ENCODE measurements at places on chromosomes 3 and 15.

- no peak for DNase-seq
Observed at GRCh38 chr3:132038198-132038825, 3.5 kb upstream of the CPNE4 start.

DNA sequence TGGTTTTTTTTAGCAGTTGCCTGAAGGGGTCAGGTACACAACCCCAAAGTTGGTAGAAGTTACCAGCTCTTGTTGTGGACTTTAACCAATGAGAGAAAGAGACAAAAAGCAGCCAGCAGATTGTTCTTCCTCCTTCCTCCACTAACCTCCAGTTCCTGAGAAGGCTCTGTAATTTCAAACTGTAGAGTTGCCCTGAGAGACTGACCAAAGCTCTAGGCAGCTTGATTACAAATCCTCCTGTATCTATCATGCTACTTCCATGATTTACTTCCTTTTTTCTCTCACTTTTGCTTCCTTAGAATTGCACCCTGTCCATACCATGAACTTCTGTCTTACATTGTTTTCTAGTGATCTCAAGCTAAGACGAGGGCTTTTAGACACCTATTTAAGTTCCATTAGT, 29.2 kb downstream of the NSUN3 start:
- no peak for DNase-seq

- no peak for DNase-seq
Observed at GRCh38 chr3:151919446-151919845, 46.0 kb downstream of the SUCNR1 start.

DNA sequence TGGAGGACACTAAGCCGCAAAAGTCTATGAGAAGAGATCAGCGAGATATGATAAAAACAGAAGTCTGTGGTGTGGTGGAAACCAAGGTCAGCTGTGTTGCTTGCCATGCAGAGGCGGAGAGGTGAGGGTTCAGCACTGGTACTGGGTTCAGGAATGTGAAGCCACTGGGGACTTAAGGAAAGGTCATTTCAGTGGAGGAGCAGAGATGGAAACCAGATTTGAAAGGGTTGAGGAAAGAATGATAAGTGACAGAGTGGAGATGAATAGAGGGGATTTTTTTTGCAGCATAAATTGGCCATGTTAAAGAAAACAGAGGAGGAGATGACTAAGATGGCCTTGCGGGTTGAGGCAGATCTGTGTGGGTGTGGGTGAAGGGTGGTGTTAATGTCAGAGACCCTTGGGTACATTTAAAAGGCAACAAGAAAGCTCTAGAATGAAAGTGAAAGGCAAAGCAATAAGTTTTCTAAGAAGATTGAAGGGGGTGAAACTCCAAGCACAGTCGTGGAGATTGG, 265.5 kb downstream of the ADAMTSL3 start:
- no peak for DNase-seq

DNA sequence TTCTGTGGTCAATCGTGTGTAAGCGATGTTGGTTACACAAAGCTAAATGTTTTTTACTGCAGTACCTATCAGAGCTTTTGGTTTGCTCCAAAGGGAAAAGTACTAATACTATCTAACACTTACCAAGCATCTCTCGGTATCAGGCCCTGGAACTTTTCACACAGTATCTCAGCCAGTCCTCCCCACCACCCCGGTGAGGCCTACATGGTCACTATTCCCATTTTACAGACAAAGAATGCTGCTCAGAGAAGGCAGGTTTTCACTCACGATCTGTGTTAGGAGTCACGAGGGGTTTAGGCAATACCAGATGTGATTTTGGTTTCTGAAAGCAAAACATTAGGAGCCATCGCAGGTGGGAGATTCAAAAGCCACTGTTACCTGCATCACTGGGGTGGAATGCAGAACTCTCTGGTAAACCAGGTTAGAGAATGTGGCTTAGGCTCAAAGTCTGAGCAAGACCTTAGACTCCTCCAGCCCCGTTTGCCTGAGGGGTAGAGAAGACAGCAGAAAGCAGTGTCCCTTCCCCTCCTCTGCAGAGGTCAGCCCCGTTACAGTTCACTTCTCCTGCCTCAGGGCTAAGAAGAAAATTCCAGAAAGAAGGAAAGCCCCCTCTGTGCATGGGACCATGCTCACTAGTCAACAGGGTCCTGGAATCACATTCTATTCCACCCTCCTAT, 57.2 kb downstream of the XXYLT1 start:
- DNase-seq: no peak

DNA sequence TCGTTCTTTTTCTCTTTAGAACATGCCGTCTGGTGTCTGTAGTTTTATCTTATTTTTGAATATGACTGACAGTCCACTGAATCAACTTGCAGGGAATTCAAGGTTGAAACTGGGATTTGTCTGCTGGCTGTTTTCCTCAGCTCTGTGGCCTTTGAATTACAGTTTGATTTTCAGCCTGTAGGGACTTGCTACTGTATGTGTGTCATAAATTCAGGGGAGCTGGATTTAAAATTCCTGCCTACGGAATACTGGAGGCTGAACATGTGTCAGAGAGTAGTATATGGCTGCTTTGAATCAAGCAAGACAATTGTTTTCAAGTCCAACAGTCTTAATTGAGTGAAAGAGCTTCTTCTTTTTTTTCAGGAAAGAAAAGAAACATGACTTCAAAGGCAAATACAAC, 33.9 kb downstream of the RARB start:
- no peak for DNase-seq

- DNase-seq: peak; percentile 68
Observed at GRCh38 chr3:20039765-20040547, at the start of gene KAT2B. TSS of gene KAT2B (plus strand) at chr3:20040446. CDS start at chr3:20040478, 32 bp downstream.

DNA sequence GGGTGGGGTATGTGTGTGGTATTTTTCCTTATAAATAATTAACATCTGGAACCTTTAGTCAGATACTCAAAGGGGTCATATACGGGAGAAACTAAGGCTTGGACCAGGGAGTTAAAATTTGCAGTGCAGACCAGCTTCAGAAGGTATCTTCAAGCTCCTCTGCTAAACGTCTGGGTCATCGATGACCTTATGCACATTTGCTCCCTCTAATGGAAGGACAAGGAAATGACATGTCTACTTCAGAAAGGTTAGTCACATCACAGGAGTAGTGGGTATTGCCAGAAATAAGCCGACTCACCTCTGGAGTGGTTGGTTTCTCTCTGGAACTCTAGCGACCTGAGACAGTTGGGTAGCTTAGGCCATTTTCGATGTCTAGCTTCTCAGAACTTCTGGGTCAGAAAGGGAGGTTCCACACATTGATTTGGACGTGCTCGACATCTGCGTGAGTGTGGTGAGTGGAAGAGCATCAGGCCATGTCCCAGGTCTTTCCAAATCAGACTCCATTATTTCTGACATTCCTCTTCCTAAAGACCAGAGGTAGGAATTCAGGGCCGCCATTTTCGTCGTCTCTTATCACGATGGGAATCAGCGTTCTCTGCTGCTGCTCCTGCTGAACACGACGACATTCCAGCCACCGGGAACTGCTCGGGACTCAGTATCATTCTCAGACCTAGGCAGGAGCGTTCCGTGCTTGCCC, 31.8 kb upstream of the RASA2 start:
- no peak for DNase-seq

- DNase-seq: no peak
Observed at GRCh38 chr3:184552863-184553262, 8.7 kb upstream of the EPHB3 start.

- DNase-seq: no peak
Observed at GRCh38 chr3:71430941-71431552, 152.5 kb downstream of the FOXP1 start.

DNA sequence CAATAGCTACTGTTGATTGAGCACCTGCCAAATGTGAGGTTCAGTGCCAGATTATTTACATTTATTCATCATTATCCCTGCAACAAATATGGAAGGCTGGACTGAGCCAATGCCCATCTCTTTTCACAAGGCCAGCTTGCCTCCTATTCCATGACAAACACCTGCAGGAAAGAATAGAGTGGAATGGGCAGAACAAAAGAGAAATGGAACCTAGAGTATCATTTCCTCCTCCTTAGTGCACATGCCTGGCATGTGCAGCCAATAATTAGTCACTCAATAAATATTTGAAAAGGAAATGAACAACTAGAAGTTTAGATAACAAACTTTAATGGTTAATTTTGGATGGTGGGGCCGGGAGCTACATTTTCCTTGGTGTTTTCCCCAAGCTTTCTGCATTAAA, 61.4 kb upstream of the MYRIP start:
- DNase-seq: no peak

DNA sequence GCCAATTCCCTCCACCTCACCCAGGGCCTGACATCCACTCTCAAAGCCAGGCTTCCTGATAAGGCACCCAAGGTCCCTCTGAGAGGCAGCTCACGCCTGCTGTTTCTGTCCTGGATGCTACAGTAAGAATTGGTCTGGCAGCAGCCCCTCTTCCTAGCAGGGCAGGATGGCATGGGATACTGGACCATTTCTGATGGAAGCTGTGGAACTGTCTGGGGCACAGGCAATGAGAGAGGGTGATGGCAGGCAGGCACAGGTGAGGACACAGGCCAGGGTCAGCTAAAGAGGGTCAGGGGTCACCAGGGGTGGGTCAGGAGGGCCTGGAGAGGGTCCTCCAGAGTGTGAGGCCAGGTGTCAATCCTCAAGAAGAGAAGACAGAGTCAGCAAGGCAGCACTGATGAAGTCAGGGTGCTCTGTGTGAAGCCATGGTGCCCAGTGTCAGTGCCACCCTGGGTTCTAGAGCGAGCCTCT, 41.9 kb upstream of the SLC41A3 start:
- DNase-seq: no peak

DNA sequence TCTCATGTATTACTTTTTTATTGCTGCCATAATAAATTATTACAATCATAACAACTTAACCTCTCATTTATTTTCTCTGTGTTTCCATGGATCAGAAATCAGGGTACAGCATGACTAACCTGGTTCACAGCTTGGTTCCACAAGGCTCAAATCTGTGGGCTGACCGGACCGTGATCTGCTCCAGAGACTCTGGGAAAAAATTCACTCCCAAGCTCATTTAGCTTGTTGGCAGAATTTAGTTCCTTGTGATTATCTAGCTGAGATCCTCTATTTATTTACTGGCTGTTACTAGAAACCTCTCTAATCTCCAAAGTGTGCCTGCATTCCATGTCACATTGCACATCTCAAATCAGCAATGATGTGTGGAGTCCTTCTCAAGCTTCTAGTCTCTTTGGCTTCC, 386.6 kb downstream of the DIPK2A start:
- no peak for DNase-seq

GRCh38 chr15:91584895-91585294, 268.6 kb upstream of the SLCO3A1 start:
- DNase-seq: no peak

GRCh38 chr3:13301286-13301987, 118.7 kb downstream of the NUP210 start:
- DNase-seq: no peak

GRCh38 chr3:144552346-144553057, 580.9 kb downstream of the DIPK2A start:
- no peak for DNase-seq
